ENCODE measurements at places on chromosomes 4 and X.

DNA sequence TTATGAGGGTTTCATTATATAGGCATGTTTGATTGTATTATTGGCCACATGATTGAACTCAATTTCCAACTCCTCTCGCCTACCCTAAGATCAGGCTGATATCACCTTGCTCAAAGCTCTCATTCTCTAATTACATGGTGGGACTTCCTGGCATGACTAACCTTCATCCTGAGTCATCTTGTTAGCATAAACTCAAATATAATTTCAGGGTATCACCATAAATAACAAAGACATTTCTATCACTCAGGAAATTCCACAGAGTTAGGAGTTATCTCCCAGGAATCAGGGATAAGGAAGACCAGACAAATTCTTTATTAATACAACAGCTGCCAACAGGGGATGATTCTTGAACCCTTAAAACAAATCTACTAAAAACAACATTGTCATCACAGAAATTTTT, 90.7 kb downstream of the NDST3 start:
- no peak for DNase-seq

DNA sequence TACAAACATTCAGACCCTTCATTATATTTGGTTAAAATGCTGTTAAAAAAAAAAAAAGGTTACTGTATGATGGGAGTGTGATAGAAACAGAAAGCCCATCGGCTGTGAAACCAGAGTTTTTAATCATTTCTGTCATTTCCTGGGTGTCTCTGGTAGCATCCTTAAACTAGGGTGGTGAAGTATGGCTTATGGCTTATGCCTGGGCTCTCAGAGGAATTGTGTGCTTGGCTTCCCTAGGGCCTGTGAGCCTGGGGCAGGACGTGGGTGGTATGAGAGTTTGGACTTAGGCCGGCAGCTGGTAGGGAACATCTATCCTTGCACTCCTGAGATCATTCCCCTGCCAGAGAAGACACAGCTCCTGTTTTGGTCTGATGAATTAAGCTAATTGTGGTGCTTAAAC, 52.2 kb downstream of the DCUN1D4 start:
- DNase-seq = no peak

GRCh38 chr4:14871676-14872430, 130.4 kb upstream of the CPEB2 start:
- no peak for DNase-seq

DNA sequence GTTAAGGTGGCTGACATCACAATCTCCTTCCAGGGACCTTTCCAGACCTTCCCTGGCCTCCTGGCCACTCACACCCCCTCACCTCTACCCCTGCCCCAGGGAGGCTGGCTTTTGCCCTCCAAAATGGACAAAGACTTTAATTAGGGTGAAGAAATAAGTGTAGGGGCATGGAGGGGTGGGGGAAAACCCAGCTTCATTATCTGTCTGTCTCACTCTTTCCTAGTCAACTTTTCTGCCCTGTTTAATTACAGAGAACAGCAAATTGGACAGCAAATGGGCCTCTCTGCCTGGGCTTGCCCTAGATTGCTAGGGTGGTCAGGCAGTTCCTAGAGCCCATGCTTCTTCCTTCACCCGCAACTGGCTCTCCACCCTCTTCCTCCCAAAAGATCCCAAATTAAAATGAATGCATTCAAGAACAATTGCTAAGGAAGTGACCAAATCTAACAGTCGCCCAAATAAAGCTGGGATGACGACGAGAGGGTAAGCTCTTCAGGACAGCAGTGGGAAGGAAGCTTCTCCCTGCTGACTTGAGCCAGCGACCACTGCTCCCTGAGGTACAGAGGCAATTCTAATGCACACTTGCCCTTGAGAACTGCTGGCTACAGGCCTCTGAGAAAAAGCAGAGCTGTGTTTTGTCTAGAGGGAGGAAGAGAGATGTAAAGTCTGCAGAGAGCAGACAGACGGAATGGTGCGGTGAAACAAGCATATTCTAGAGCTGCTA, 12.4 kb downstream of the RAI2 start:
- DNase-seq = no peak

GRCh38 chrX:48475296-48475695, 703 bp upstream of the FTSJ1 start:
- DNase-seq = no peak

- DNase-seq = no peak
Observed at GRCh38 chr4:105093975-105094374, 52.7 kb upstream of the TET2 start.

- no peak for DNase-seq
Observed at GRCh38 chrX:133913658-133914388, 71.6 kb downstream of the GPC3 start.

- DNase-seq = no peak
Observed at GRCh38 chr4:128393101-128393704, 105.6 kb upstream of the PGRMC2 start.

- DNase-seq = no peak
Observed at GRCh38 chr4:109298279-109299010, 4.0 kb downstream of the COL25A1 start.

- no peak for DNase-seq
Observed at GRCh38 chrX:68894142-68894512, 65.3 kb downstream of the EFNB1 start.

DNA sequence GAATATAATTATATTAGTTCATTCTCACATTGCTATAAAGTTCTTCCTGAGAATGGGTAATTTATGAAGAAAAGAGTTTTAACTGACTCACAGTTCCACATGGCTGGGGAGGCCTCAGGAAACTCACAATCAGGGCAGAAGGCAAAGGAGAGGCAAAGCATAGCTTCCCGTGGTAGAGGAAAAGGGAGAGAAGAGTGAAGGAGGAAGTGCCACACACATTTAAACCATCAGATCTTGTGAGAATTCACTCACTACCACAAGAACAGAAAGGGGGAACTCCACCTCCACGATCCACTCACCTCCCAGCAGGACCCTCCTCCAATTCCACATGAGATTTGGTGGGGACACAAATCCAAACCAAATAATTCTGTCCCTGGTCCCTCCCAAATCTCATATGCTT, 773.4 kb upstream of the INTU start:
- no peak for DNase-seq

DNA sequence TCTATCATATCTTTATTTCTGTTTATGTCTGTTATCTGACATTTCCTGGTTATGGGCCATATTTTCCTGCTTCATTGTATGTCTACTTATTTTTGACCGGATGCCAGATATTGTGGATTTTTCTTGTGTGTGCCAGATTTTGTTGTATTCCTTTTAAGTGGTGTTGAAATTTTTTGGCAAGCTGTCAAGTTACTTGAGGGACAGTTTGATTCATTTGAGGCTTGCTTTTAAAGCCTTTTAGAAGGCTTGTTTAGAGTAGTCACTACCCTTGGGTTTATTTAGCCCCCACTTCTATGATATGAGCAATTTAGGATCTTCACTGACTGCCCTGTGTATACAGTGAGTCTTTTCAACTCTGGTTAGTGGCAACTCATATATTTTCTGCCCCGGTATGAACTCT, 29.2 kb upstream of the NPY2R start:
- DNase-seq = no peak

- no peak for DNase-seq
Observed at GRCh38 chr4:70522626-70523025, 4.3 kb downstream of the AMTN start.

DNA sequence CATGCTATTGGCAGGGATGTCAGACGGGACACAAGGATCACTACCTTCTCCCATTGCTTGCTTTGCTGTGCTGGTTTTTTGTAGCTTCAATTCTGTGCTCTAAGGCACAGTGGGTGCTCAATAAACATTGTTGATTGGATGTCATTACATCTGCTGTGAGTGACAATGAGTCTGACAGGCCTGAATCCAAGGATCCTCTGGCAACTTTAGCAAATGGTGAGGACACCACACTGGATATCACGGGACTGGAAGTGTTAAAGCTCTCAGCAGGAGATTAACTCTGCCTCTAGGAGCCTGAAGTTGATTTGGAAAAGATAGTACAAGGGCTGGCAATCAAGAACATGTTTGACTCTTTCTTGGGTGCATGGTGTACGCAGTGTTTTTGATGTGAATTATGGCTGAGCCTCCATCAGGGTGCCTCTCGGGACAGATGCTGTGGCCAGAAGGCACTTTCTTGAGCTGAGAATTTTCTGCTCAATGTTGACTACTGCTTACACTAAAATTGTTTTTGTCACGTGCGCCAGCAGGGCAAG, 217.9 kb downstream of the ARAP2 start:
- DNase-seq = no peak

DNA sequence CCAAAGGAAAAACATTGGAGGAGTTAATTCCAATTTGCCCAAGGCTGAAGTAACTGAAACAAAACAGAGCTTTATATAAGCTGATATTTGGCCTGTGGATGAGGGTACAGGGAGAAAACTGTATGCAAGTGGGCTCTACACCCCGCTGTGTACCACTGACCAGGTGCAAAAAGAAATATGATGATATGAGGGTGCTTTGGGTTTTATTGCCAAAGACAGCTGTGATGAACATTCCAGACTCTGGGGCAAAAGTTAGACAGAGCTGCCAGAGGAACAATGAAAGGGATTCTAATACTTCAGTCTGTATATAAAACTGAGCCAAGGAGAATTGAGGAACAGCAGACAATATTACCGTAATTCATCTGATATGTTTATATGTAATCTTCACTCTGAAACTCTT, 117.4 kb downstream of the MID1 start:
- no peak for DNase-seq

All from activated naive CD4-positive, alpha-beta T cell (primary cell).